COR-L47 (cell line): ENCODE measurements at places on chromosomes 5 and 9.

DNA sequence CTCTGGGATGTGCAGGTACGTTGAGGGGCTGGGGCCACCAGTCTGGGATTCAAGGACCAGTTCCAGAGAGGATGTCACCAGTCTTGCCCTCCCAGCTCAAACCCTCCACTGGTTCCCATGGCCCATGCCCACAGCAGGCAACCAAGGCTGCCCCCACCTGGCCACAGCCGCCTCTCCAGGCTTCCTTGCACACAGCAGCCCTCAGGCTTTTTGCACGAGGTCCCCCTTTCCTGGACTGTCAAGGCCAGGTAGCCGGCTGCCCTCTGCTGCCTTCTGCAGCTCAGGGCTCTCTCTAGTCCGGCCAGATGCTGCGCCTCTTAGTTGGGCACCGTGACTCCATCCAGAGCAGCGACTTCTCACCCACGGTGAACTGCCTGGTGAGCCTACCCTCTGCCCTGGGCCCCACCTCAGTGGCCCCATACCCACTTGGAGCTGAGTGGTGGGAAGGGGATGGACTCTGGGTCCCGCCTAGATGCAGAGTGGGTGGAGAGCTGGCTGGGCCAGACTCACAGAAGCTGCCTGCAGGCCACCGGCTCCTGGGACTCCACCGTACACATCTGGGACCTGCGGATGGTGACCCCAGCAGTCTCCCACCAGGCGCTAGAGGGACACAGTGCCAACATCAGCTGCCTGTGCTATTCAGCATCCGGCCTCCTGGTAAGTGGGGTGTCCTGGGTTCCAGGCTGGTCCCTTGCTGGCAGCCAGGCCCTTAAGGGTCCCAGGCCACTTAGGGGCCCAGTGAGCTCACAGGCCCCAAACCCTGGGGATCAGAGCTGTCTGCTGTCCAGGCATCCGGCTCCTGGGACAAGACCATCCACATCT, 2.9 kb downstream of the WDR38 start:
- DNase-seq, result no peak

GRCh38 chr5:58184910-58185309, 275.0 kb downstream of the PLK2 start:
- no peak for DNase-seq

- DNase-seq, result no peak
Measured at GRCh38 chr5:88368201-88368600, 99.6 kb upstream of the TMEM161B start.

- DNase-seq, result no peak
Measured at GRCh38 chr5:74257060-74257527, 383.4 kb downstream of the ENC1 start.
